ENCODE measurements at places on chromosomes 6 and 20.
A peak's percentile ranks its signal among the peaks of the same experiment; 100 is the strongest.

- DNase-seq = no peak
These were observed 32.8 kb upstream of the POPDC3 start for GRCh38 chr6:105212587-105212986.

- no peak for DNase-seq
These were observed 207.9 kb downstream of the NFATC2 start for GRCh38 chr20:51334609-51335008.

DNA sequence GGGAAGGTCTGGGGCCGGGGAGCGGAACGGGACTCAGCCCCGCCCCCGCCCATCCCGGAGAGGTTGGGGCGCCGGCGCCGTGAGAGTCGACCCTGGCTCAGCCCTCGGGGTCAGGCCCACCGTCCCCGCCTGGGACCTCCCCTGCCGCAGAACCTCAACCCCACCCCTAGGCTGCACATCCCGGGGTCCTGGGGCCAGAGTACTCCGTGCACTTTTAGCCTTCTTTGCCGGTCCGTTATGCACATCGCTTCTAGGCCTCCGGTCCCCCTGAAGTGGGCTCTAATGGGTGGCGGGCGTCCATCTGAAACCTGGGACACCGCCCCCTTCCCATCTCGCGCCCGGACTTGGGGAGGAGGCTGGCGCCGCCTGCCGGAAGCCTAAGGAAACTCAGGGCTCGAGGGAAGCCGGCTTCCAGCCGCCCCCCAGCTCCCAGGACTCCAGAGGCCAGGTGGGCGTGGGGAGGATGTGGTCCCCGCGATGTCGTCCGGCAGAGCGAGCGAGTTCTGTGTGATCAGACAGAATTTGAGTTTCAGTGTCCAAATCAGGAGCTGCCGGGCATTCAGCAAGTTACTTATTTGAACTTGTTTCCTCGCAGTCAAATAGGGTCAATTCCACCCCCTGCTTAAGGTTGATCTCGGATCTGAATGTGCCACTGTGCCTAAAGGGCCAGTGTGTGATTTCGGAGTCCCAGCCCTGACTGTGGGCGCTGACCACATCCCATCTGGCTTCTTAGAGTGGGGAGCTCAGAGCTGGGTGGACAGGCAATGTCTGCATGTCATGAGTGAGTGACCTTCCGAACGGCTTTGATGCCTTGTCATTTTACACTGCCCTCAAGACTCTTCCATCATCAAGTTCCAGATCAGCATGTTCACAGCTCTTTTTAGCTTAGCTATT lies 47.6 kb downstream of the CPXM1 start:
- no peak for DNase-seq

DNA sequence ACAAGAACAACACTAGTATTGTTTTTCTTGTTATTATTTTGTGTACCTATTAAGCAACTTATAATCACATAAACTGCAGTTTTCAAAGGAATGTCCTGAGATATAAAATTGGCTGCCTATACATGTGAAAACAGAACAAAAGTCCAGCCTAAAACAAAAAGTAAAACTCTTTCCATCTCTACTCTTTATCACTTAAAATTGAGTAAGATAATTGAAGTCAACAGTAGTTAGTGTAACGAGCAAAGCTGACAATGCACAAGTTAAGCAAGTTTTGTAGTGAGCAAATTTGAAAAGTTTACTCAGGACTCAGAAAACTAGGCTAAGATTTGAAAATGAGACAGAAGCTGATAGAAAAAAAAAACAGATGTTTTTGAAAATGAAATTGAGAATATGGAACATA lies 941.4 kb upstream of the MAN1A1 start:
- DNase-seq = no peak

GRCh38 chr6:165231581-165232561 lies 77.5 kb downstream of the C6orf118 start:
- DNase-seq = no peak

GRCh38 chr20:43844778-43845614 lies 69.7 kb upstream of the TOX2 start:
- DNase-seq = no peak

DNA sequence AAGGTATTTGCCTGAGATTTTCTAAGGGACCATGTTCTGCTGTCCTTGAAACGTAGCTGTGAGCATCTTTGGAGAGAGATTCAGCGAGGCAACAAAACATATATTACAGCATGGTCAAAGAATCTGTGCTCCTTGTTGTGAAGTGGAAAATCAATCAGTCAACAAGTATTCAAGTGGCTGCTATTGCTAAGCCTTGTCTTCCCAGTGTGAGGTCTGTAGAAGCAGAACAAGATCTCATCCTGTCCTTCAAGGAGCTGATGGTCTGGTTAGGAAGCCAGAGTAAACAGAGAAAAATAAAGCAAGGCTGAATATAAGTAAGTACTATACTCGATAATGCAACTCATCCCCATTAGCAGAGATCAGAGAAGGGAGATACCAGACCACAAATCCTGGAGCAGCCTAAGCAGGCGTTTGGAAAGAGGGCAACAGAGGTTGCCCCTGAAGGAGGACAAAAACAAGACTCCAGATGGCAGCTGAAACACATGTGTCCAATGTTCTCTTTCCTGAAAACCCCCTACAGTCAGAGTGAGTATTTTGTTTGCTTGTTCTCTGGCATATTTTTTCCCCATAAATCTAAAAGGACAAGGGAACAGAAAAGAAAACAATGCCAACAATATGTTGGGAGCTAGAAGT lies 392.0 kb downstream of the SYNE1 start:
- no peak for DNase-seq

- peak; percentile 31 for DNase-seq
These were observed 67.2 kb upstream of the RNF24 start for GRCh38 chr20:4082406-4083097.

GRCh38 chr20:10282979-10283456 lies 64.4 kb downstream of the SNAP25 start:
- no peak for DNase-seq

DNA sequence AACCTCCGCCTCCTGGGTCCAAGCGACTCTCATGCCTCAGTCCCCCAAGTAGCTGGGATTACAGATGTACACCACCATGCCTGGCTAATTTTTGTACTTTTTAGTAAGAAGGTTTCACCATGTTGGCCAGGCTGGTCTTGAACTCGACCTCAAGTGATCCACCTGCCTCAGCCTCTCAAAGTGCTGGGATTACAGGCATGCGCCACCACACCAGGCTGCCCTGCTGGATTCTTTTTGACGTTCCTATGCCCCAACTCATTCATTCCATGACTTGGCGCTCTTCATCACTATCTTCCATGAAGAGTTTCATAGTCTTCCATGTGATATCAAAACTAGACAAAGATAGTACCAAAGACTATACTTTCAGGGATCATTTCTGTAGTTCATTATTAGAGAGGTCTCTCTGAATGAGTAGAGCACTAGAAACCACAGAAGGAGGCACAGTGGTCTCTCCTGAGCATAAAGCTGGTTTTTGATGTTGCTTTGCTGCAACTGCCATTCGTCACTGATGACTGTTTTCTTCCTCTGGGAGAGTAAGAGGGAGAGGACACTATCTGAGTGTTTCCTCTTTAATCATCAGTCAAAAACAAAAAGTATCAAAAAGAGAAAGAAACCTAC lies 23.5 kb downstream of the DNAAF9 start:
- no peak for DNase-seq

- no peak for DNase-seq
These were observed 1.1 kb upstream of the TGM2 start for GRCh38 chr20:38165966-38166702.

DNA sequence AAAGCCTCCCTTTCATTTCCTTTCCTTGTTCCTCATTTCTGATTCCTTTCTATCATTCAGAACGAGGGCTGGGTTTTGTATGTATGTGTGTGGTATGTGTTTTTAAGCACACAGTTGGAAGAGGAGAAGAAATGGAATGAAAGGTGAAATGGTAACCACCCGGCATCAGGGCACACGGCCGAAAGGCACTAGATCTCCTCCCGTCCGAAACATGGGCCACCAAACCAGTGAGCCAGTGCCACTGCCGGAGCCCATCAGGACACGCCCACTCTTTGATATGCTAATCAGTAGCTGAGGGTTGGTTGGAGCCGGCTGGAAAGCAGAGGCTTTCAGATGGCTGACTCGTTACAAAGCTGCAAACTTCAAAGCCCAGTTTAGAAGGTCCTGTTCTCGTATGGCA lies 228.6 kb upstream of the JARID2 start:
- DNase-seq = no peak

DNA sequence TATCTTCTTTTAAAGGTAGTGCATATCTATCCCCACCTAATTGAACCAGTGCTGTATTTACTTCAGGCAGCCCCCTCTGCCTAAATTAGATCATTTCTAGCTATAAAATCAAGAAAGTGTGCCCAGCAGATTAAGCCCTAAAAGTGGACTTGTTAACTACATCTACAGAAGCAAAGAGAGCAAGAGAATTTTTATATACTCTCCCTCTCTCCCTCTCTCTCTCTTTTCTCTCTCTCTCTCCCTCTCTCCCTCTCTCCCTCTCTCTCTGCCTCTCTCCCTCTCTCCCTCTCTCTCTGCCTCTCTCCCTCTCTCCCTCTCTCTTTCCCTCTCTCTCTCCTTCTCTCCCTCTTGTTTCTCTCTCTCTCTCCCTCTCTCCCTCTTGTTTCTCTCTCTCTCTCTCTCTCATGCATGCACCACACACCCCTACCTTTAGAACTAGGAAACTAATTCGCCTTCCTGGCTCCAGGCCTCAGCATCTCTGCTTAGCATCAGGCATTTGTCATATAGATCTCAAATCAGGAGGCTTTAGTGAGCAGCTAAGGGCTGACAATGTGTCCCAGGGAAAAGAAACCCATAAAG lies 71.4 kb downstream of the FOXA2 start:
- DNase-seq = no peak

GRCh38 chr6:73514746-73515110 lies 6.1 kb downstream of the EEF1A1 start:
- DNase-seq = no peak

DNA sequence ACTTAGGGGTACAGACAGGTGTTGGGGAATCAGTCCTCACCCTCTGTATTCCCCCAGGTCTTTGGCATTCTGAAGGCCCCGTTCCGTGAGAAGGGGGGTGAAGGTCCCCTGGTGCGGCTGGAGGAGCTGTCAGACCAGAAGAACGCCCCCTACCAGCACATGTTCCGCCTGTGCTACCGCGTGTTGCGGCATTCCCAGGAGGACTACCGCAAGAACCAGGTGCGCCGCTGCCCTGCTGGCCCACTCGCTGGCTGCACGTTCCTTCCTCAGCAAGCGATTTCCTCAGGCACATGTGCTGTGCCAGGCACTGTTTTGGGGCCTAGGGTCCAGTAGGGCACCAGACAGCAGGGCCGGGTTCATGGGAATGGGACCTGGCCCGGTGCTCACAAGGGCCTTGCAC lies 44.4 kb downstream of the UQCC2 start:
- no peak for DNase-seq

GRCh38 chr6:40341726-40342125 lies 245.4 kb downstream of the LRFN2 start:
- no peak for DNase-seq

DNA sequence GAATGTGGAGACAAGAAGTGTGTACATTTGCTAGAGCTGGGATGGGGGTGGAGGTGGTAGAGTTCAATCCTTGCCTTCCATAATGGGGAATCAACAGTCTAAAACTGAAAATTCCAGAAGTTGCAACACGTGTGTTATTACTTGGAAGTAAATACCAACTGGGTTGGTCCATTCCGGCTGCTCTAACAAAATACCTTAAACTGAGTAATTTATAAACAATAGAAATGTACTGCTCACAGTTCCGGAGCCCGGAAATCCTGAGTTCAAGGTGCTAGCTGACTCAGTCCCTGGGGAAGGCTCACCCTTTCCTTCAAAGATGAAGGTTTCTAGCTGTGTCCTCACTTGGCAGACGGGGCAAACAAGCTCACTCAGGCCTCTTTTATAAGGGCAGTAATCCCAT lies 59.0 kb downstream of the RIN2 start:
- DNase-seq = no peak

DNA sequence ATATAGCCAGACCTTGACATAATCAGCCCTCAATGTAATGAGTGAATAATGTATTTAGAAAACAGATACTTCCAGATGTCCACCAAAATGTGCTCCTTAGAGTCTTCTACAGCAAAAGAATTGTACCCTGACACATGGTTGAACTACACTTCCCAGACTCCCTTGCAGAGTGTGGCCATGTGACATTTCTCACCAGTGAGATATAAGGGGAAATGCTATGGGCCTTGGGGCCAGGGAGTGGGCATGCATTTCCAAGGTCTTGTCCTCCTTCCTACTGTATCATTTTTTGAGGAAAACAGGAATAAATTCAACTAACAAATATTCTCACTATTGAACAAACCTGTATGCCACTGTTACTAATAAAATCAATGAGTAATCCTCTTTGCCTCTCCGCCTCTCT lies 211.4 kb upstream of the SMLR1 start:
- DNase-seq = no peak

GRCh38 chr20:36447101-36447500 lies 94.2 kb upstream of the MYL9 start:
- no peak for DNase-seq

DNA sequence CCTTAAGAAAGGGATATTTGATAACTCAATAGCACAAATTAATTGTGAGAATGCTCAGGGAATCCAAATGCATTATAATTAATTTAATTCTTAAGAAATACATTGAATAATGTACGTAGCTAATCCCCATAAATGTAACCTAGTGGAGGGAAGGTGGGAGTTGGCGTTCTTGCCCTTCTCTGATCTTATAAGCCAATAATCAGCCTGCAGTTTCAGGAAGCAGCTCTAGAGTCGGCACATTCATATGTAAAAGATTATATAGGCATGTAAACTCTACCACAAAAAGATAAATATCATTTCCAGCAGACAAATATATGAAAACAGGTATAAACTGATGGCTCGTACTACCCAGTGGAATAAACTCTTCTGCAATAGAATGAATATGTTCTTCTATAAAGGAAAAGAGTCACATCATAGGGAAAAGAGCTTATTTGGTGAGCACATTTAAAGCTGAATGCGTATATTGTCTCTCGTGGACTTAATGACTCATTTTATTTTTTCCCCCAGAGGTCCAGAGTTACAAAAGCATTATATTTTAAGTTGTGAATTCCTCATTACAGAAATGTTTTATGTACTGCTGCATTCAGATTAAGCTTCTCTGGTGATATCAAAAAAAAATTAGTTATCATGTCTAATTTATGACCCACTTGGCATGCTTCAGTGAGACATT lies 112.2 kb downstream of the TFAP2A start:
- no peak for DNase-seq

DNA sequence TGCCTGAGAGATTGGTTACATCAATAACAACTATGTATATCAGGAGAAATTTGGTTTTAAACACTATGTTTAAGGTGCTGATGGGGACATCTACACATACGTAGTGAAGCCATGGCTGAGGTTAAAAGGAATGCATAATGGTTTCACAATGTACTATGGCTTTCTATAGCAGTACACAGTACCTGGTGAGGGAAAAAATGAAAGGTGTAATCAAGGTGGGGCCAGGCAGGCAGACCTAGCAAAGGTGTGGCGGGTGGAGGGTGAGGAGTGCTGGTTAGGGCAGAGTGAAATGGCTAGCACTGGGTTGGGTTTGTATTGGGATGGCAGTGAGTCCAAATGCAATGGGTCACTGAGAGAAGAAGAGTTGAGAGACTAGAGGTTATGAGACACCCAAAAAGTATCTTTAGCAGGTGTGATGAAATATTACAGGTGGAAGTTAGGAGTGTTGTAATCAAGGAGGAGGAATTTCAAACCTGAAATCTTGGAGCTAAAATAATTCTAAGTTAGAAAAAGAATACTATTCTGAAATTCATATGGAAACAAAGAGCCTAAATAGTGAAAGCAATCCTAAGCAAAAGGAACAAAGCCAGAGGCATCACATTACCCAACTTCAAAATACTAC lies 22.3 kb downstream of the PAQR8 start:
- DNase-seq = no peak

- DNase-seq = no peak
These were observed 48.8 kb downstream of the SLC13A3 start for GRCh38 chr20:46602429-46602828.
